ENCODE measurements at places on chromosomes 1 and 21.

GRCh38 chr1:206898915-206899431 is 1.7 kb downstream of the IL24 start:
- no peak for DNase-seq

DNA sequence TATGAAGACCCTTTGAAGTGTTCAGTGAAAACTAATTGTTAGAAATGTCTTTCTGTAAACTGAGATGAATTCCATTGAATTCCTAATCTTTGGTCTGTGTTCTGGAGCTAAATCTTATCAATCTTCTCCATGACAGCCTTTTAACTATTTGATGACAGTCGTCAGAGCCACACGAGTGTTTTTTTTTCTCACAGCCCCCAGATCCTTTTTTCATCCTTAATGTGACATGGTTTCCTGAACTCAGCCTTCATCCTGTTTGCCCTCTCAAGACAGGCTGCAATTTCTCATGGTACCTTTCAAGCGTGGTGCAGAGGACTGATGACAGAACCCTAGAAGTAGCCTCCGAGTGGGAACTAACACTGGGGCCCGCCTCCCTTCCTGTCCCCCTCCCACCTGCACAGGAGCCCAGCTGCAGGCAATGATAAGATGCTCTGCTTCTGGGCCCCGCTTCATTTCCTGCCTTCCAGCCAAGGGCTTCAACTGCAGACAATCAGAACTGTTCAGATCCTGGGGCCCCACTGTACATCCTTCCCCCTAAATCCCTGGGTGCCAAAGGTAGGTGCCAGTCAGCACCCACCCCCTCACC is 114.6 kb upstream of the VAV3 start:
- no peak for DNase-seq

- DNase-seq, result no peak
Measured at GRCh38 chr1:217875229-217875628, 244.1 kb downstream of the SPATA17 start.

GRCh38 chr1:220330265-220330664 is 58.0 kb upstream of the RAB3GAP2 start:
- no peak for DNase-seq

DNA sequence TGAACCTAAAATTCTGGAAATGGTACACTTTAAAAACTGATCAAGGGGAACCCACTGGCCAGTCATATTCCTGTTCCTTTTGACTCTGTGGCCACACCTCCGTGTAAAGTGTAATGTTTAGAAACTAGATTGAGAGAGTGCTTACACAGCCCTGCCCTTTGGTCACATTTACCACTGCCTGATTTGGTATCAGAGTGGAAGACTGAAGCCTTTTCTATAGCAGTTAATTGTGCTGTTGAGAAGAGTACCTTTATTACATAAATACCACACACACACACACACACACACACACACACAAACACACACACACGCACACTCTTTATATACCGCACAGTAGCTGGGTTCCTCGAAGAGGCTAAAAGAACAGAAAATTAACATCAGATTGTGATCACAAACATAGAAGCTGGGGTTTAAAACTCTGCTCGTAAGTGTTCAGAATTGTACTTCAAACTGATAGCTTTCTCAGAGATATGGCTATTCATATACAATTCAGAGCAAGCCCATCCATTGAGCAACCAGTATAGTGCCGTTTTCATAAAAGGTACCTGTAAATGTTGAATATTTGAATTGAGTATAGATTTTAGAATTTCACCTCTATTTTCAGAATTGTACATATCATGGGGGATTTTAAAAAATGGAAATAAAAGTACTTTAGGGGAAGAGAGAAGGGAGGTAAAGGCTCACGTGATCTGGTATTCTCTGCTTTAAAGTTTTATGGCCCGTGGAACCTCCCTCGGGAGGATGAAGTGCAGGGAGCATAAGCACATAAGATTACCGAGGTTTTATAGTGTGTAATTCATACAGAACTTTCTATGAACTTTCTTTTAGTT is 37.5 kb downstream of the CAMTA1 start:
- DNase-seq, result no peak

- no peak for DNase-seq
Measured at GRCh38 chr1:95323123-95323522, 89.1 kb downstream of the RWDD3 start.

Measured in breast epithelium (tissue), 4 donors.